Fibroblast of pulmonary artery (primary cell): ENCODE measurements at places on chromosomes 3 and 15.

- no peak for DNase-seq
Observed at GRCh38 chr15:27601239-27601960, 497.7 kb downstream of the OCA2 start.

GRCh38 chr15:63456258-63456657 lies 48.1 kb upstream of the USP3 start:
- no peak for DNase-seq

DNA sequence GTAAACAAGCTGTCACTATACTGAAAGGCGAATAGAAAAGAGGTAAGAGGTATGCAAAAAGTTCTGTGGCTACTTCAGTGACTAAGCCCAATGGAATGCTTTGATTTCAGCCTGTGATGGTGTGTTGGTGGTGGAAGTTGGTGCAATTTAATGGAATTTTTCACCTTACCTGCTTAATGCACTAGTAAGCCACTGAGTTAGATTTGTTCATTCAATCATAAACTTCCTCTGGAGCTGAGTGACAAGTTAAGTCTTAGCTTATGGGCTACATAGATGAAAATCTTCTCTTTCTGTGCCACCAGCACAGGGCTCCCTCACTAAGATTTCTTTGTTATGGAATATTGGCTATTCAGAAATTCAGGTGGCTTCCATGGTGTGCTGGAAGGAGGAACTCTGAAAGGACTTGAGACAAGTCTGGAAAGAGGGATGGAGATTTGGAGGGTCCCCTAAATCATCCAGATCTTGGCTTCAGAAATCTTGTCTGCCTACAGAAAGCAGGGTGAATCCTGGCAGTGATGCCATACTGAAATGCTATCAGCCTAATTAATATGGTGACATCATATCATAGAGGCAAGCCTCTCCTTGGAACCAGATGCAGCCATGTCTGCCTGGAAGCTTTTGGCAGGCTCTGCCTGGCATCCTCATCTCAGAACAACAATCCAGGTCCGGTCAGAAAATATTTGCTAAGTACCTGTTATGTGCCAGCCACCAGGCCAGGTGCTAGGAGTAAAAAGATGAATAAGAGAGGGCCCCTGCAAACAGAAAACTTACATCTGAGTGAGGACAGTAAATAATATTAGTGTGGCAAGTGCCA lies 8.1 kb upstream of the GAP43 start:
- DNase-seq = peak; percentile 20

GRCh38 chr3:71465371-71466036 lies 118.0 kb downstream of the FOXP1 start:
- no peak for DNase-seq

DNA sequence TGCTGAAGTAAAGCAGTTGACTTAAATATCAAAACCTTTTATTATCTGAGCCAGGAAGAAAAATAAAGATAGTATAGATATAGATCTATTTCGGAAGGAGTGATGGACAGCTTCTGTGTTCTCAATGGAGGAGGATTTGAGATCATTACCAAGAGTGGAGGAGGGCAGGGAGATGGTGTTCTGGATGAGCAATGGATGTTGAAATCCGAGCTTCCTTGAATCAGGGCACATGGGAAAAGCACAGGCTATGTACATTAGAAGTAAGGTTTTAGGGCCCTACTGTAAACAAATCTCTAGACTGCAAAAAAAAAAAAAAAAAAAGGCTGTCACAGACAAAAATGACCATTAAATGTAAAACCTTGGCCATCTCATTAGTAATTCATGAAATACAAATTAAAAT lies 43.2 kb downstream of the GTPBP8 start:
- peak; percentile 22 for DNase-seq

GRCh38 chr3:55488398-55489055 lies 1.4 kb upstream of the WNT5A start:
- peak; percentile 82 for DNase-seq

DNA sequence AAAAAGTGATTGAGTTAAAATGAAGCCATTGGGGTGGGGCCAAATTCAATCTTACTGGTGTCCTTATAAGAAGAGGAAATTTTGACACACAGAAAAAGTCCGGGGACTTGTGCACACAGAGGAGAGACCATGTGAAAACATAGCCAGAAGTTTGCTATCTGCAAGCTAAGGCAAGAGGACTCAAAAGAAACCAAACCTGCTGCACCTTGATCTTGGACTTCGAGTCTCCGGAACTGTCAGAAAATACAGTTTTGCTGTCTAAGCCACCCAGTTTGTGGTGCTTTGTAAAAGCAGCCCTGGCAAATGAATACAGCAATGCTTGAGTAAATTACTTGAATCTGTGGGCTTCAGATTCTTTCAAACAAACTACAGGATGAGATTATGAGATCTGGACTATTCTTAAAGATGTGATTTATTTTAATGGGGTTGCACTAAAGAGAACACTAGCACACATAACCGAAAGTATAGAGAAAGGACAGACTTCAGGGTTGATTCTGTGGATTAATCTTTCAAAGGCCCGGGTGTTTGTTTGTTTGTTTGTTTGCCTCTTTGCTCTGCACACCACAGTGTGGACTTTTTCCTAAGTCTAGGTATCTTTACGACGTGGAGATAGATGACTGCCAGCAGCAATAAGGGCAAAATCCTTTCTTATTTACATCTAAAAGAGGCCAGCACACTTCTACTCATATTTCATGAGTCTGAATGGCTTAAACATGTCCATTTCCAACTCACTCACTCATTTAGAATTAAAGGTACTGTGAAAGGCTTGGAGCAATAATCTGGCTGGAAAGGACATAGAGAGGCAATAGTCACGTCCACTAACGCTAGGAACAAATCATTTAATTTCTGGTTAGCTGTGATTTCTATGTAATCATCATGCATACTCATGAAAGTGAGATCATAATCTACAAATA lies 53.9 kb upstream of the SSR3 start:
- no peak for DNase-seq

GRCh38 chr3:174168538-174169254 lies 690.4 kb upstream of the NAALADL2 start:
- no peak for DNase-seq

GRCh38 chr15:63402498-63403253 lies 21.0 kb upstream of the CA12 start:
- peak; percentile 71 for DNase-seq

GRCh38 chr3:172517859-172518466 lies 5.3 kb downstream of the TNFSF10 start:
- no peak for DNase-seq

GRCh38 chr15:73142802-73143762 lies 90.8 kb downstream of the NEO1 start:
- no peak for DNase-seq

GRCh38 chr15:76234337-76234889 lies 76.9 kb downstream of the ETFA start:
- DNase-seq = no peak

DNA sequence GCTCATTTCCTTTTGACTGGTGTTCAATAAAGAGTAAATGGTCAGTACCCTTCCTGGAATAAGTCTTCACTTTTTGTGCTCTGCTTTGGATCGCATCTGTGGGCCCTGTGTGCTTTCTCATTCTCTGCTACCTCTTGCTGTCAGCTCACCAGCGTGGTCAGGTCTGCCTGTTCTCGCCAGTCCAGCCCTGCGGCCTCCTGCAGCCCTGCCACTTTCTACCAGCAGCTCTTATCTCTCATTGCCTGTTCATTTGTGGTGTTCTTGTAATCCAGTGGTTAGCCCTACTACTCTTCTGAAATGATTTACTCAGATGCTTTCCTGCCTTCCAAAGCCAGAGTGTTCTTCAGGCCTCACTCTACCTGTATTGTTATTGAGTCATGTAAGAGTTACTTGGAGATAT lies 54.8 kb downstream of the CHCHD6 start:
- no peak for DNase-seq
